Right lung (tissue), 10 donors: ENCODE measurements at places on chromosomes 13 and 19. TPM values are rescaled to one million over a fixed set of nuclear protein-coding genes. Genes with fewer than 3 reads are reported as not detected.
A peak's percentile ranks its signal among the peaks of the same experiment; 100 is the strongest.

DNA sequence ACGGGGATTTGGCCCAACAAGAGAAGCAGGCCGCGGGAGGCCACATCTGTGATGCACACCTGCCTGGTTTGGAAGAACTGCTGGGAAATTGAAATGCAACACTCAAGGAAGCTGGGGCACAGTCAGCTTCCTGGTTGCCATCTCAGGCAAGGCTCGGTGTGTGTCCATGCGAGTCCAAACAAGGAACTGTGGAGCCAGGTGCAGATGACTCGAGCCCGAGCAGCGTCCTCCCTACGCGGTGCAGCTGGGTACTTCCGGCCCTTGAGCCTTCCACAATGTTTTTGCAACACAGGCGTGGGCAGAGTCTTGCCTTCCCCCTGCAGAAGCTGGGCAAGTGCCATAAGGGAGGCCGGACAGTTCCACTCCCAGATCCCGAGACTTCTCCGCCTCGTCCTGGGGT lies 94.6 kb downstream of the CRYL1 start:
- DNase-seq: no peak

- no peak for DNase-seq
Measured at GRCh38 chr19:40280608-40281221, 4.4 kb downstream of the AKT2 start.

DNA sequence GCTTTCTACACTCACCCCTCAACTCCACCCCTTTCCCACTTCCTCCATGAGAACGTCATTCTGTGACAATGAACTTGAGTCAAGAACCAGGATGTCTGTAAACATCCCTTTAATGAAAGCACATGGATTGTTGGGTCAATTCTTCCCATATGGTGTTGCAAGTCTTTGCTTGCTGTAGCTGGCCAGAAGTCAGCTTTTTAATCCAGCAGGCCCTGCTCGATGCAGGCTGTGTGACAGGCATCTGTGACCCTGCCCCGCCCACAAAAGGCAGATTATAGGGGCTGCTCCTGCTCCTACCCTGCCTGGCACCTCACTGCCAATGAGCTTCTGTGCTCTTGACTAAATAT lies 78.0 kb downstream of the STARD13 start:
- peak; percentile 78 for DNase-seq

- DNase-seq: no peak
Measured at GRCh38 chr13:73480779-73481559, 422.2 kb downstream of the KLF5 start.

DNA sequence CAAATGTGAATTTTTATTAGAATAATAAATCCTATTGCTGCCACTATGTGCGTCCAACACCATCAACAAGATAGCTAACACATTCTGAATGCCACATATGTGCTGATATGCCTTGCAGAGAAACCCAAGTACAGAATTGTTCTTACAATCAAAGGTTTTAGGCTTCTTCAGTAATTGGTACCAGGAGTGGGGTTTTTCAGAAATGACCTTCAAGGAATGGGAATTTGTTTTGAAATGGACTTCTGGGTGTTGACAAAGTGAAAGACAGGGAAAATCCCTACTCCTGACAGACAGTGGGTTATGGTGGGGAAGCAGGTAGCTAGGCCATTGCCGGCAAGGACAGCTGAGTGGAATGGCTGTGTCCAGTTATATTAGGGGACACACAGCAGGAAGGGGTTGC lies 5.7 kb downstream of the SYT3 start:
- no peak for DNase-seq

DNA sequence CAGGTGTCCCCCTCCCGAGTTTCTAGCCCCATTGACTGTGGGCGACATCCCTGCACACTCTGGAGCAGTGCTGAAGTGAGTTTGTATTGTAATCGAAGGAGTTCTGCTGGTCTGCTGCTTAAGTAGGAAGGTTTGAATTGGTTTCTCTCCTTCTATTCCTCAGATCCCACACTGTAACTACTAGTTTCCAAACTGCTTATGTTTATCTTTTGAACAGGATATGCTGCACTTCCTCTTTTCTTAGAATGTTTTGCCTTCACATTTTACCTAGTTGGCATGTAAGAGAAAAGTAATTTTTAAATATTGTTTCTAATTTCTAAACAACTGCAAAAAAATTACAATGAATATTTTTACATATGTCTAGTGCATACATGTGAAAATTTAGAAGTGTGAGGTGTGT lies 511.8 kb downstream of the KLF12 start:
- no peak for DNase-seq

DNA sequence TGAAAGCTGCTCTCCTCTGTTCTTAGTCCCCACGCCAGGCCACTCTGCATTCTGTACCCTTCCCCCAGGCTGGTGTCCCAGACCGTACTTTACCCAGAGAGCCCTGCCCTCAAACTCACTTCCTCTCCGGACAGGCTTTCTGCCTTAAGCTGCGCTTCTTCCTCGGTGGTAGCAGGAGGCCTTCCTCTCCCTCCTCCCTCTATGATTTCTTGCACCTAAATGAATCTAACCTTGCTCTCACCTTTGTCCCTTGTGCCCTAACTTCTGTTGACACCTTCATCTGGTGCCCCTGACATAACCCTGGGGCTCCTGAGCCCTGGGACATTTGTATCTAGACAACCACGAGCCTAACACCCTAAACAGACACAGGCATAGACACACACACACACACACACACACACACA lies 29.6 kb upstream of the CEACAM21 start:
- DNase-seq: no peak

DNA sequence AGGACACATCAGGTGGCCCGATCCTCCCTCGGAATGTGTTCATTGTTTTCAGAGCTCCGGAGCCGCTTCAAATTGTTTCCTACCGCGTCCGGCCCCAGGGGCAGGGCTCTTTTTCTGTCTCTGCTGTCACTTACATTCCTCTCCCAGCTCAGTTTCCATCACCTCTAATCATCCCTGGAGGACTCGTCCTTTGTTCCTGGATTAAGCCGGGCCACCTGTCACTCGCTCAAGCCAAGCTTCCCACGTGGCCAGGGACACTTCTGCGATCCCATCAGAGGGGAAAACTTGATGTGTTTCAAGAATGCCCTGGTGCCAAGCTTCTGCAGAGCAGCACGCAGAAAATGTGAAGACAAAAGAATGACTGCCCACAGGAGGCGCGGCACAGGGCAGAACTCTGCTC lies 13.5 kb downstream of the IL17D start:
- DNase-seq: no peak

GRCh38 chr19:16673231-16673630 lies 12.3 kb downstream of the TMEM38A start:
- no peak for DNase-seq

GRCh38 chr19:47215581-47215980 lies 15.4 kb downstream of the BBC3 start:
- no peak for DNase-seq

DNA sequence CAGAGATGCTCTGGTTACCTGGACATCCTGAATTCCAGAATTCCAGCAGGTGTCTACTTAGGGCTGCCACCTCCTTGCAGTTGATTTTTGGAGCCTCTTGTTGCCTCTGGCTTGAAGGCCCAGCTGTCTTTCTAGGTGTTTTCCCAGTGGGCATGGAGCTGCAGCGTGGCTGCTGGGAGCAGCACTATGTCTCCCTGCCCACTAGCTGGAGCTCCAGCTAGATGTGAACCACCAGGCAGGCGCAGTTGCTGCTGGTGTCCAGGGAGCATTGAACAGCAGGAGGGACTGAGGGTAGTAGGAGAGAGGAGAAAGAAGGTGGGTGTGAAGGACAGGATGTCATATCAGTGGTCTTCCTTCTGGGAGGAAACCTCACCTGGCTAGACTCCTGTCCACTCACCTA lies 9.9 kb upstream of the SELENOW start:
- DNase-seq: no peak

The LILRA2 gene
- polyA plus RNA-seq: 1.4 TPM

- DNase-seq: no peak
Measured at GRCh38 chr13:75250526-75251178, 231.3 kb downstream of the TBC1D4 start.

The DAND5 gene
- polyA plus RNA-seq: 0.26 TPM

The SAE1 gene
- polyA plus RNA-seq: 115 TPM

DNA sequence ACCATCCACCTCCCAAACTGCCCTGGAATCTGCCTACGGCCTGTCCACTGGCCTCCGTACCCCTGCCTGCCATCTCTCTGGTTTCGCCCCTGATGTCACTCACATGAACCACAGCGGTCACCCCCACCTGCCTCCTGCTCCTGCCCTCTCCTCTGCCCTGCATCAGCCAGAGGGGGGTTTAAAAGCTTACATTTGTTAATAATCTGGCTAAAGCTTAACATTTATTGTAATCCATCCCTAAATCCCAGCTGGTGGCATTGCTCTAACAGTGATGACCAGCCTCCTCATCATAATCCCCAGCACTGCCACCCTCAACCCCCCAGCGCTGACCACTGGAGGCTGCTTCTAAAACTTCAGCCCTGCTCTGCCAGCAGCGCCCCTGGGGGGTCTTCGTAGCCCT lies 38.9 kb downstream of the DNM2 start:
- no peak for DNase-seq

The SUGT1 gene
- polyA plus RNA-seq: 62.2 TPM

GRCh38 chr19:42411581-42412178 lies 15.5 kb downstream of the LIPE start:
- DNase-seq: no peak

GRCh38 chr13:31174018-31174417 lies 12.3 kb upstream of the HSPH1 start:
- no peak for DNase-seq

- DNase-seq: no peak
Measured at GRCh38 chr19:31938675-31939074, 406.7 kb upstream of the ZNF507 start.

GRCh38 chr13:76556627-76557026 lies 329.6 kb downstream of the KCTD12 start:
- no peak for DNase-seq

The CKAP2 gene
- 57.5 TPM for polyA plus RNA-seq

The APLP1 gene
- 9.0 TPM for polyA plus RNA-seq

- DNase-seq: no peak
Measured at GRCh38 chr13:31276421-31276820, 76.6 kb downstream of the B3GLCT start.

DNA sequence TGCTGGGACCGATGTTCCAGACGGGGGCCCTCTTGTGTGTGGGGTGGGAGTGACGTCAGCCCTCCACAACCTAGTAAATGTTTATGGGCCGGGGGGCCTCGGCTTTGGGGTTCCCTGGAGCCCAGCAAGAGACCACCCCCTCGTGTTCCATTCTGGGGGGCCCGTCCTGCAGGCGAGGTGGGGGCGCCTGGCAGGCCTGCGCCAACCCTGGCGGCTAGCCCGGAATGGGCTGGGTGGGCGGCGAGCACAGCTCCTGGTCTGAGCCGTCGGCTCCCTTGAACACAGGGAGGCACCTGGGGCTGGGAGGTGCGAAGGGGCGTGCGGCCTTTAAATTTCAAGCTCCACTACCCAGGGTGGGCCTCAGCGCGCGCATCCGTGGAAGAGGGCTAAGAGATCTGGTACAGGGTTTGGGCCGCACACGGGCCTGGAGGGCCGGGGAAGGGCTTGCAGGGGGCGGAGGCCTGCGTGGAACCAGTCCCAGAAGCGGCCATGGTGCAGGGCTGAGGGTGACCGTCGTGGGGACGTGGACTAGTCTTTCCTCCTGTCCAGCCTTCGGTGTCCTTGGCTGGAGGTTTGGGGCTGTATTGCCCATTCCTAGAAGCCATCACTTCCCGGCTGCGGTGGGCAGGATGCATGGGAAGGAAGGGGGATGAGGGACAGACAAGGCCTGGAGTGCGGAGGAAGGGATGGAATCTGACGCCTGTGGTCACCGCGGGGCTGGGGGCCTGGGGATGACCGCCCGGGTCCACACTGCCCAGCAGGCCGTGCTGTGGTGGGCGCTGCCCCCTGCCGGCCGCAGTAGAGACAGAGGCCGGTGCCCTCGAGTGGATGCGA lies 11.4 kb downstream of the NDUFA11 start:
- no peak for DNase-seq

DNA sequence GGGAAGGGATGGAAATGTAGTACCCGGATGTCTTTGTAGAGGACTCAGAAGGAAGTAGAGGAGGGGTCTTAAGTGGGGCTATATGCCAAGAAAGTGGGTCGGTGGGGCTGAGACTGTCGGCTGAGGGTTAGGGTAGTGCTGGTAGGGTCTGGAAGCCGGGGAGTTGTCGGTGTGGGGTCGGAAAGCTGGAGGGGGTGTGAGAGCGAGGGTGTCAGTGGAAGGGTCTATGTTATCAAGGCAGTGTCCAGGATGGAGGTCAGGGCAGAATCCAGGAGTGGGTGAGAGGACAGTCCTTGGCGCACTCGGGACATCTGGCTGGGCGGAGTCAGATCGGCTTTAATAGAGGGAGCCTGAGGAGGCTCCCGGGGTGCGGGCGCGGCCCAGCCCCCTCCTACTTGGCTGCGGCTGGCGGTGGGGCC lies 1.7 kb downstream of the HSPB6 start:
- no peak for DNase-seq

DNA sequence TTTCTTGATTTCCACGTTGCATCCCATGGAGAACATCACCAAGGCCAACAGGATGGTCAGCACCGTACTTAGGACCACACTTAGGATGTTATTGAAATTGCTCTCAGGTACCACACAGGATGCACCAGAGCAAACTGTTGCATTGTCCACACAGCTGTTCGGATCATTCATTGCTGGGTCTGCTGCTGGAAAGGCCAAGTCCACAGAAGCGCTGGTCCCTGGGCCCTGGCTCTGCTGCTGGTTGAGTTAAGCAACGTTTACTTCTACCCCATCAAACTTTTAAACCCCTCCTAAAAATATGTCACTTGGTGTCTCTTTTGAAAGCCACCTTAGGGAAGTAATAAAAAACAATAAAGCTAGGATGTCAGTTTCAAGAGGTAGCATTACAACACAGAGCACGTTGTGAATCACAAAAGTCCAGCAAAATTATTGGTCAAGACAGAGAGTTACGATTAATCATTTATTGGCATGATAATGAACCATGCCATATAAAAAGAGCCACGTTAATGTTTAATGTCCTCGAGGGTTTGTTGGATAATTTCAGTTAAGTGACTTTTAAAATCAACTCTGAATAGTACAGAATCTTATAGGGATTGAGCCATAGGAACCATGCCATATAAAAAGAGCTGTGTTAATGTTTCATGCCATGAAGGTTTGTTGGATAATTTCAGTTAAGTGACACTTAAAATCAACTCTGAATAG lies at the start of gene SLC10A2:
Gene SLC10A2, minus strand, starts transcription at position 339 of the 702 bp plus-strand sequence. Its CDS starts 168 bp downstream, at position 171.
- DNase-seq: no peak

The SIGLEC10 gene
- 1.1 TPM for polyA plus RNA-seq

- peak; percentile 23 for DNase-seq
Measured at GRCh38 chr13:66887088-66887487, 343.0 kb downstream of the PCDH9 start.

The ZFP82 gene
- polyA plus RNA-seq: 12.3 TPM

The CAPNS1 gene
- 696 TPM for polyA plus RNA-seq

DNA sequence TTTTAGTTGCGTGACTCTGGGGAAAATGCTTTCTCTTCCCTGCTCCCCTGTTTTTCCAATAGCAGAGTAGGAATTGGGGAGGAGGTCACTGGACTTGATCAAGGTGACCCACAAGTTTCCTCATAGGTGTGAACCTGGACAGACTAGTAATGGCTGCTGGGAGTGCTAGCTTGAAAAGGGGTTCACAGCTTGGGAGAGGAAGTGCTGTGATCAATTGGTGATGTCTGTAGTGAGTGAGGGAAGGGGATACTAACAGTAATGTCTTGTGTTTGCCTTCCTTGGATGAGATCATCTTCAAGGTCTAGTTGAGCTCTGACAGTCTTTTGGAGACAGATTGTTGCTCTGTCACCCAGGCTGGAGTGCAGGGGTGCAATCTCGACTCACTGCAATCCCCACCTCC lies 1.7 kb downstream of the BCL2L12 start:
- DNase-seq: no peak

The CHAF1A gene
- polyA plus RNA-seq: 22.4 TPM

The KL gene
- polyA plus RNA-seq: 8.6 TPM

GRCh38 chr13:30841154-30841553 lies 64.9 kb upstream of the MEDAG start:
- no peak for DNase-seq

The RASGRP4 gene
- polyA plus RNA-seq: 2.3 TPM

GRCh38 chr19:38658462-38659306 lies 11.2 kb downstream of the ACTN4 start:
- peak; percentile 87 for DNase-seq
